CD4-positive, alpha-beta T cell treated with Interleukin-4 for 1 hour (primary cell): ENCODE measurements at places on chromosomes 7 and 10.

GRCh38 chr7:6154542-6155404 lies 117.7 kb downstream of the CYTH3 start:
- DNase-seq, result no peak

- DNase-seq, result peak; percentile 62
These were observed 16.8 kb downstream of the OSBPL3 start for GRCh38 chr7:24963218-24963617.

DNA sequence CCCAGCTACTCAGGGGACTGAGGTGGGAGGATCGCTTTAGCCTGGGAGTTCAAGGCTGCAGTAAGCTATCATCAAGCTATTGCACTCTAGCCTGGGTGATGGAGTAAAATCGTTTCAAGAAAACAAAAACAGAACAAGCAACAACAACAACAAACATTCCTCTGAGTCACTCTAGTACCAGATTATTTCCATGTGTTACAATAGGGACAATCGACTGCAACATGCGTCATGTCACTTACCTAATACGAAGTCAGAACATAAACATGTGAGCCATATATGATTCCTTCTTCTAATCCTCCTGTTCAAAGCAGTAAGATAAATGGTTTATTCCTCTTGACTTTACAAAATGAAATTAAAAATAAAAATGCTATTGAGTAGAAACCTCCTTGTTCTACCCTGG lies 57.3 kb downstream of the ZNF438 start:
- no peak for DNase-seq

GRCh38 chr10:101693978-101694673 lies 844 bp downstream of the FBXW4 start:
- peak; percentile 70 for DNase-seq

GRCh38 chr7:140967438-140967837 lies 42.7 kb upstream of the BRAF start:
- DNase-seq, result no peak

DNA sequence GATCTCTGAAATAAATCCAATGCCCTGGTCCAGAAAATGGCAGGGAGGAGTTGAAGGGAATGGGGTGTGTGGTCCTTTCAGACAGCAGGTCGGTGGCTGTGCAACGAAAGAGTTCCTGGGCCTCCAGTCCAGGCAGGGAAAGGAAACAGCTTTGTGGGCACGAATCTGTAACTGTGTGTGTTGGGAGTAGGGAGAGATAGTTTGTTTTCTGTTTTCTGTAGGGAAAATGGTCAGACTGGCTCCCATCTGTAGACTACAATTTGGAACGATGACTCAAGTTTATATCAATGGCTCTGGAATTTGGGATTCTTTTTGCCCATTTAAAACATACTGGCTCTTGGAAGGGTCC lies 2.6 kb upstream of the HOXA9 start:
- DNase-seq, result no peak

- no peak for DNase-seq
These were observed 231.9 kb upstream of the GRM3 start for GRCh38 chr7:86411814-86412213.
